Stimulated activated CD8-positive, alpha-beta memory T cell treated with anti-CD3 and anti-CD28 coated beads, Interleukin-7, amount 100 ng/mL, for 48 hours (primary cell): ENCODE measurements at places on chromosomes 13 and 19.

DNA sequence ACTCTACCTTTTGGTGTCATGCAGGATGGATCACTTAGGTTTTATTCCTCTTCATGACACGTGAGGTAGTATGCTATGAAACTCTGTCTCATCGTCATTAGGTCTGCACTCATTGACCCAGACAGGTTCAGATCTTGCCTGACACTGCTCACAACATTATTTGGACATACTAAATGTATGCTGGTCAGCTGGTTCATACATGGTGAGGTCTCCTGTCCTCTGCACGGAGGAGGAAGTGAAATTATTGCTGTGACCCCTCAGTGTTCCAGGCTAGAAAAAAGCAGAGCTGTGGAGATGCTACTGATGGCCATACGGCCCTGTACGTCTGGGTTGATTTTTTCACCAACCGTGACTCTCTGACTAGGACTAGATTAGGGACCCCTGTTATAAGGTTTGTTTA is 35.8 kb downstream of the LATS2 start:
- no peak for DNase-seq

DNA sequence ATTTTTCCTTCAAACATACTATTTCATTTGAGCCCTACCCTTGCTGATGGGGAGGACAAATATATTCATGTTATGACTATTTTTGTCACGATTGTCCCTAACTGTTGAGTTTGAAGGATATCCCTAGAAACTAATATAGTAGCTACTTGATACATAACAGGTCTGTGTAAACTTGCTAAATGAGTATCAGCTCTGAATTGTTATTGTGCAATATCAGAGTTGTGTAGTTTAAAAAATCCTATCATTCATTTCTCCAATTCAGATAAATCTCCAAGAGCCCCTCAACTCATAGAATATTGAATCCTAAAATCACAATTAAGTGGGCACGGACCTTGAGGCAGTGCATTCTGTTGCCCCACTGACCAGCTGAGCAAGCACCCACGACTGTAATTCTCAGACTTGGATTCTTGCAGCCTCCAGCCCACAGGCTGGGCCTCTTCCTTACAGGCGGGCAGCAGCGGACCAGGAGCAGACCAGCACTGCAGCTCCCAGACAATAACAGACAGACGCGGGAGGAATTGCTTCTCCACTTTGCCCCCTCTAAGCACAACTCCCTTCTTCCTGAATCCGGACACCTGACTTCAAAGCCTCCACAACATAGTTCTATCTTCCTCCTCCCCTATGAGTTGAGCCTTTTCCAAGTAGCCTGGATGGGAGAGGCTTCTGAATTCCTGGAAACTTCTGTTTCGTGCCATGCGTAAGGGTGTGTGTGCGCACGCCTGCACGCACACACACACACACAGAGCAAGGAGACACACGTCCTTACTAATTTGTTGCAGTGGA is 337.6 kb upstream of the ARGLU1 start:
- no peak for DNase-seq

- no peak for DNase-seq
Measured at GRCh38 chr13:98536729-98537128, 40.2 kb downstream of the STK24 start.

- DNase-seq = no peak
Measured at GRCh38 chr13:28110414-28110813, 10.0 kb upstream of the FLT3 start.

- no peak for DNase-seq
Measured at GRCh38 chr13:43805681-43806128, 18.9 kb upstream of the ENOX1 start.

DNA sequence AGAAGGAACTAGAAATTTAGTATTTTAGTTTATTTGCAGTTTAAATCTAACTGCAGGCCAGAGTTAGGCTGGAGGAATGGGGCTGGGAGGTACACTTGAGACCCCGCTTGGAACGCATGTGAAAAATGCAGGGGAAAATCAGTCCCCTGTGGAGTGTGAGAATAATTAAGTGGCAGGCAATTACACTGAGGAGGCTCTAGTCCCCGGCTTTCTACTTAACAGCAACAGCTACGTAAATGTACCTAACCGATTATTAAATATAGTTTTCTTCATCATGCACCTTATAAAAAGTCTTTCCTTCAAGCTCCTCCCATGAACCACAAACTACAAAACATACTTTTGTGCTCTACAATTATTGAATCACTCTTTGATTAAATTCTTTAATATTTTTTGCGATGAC is 804 bp downstream of the ZNF708 start:
- no peak for DNase-seq

GRCh38 chr19:4997297-4997696 is 28.4 kb downstream of the KDM4B start:
- DNase-seq = no peak

DNA sequence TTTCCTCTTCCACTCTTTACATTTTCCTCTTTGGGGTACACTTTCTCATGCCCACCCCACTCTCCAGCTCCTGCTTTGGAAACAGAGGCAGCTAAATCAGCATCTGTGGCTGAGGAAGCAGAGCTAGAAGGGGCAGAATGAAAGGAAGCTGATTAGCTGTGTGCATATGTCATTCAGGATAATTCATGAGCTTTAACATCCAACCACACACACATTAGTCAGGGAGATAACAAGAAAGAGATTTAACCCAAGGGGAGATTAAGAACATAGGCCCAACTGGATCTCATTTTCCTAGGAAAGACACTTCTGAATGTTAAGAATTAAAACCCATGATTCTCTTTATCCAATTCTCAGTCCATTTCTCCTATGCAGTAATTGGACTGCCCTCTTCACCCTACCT is 405.5 kb downstream of the TBC1D4 start:
- DNase-seq = no peak

GRCh38 chr19:769616-770015 is 18.7 kb downstream of the MISP start:
- no peak for DNase-seq

GRCh38 chr19:30254158-30254557 is 118.0 kb upstream of the ZNF536 start:
- DNase-seq = no peak

DNA sequence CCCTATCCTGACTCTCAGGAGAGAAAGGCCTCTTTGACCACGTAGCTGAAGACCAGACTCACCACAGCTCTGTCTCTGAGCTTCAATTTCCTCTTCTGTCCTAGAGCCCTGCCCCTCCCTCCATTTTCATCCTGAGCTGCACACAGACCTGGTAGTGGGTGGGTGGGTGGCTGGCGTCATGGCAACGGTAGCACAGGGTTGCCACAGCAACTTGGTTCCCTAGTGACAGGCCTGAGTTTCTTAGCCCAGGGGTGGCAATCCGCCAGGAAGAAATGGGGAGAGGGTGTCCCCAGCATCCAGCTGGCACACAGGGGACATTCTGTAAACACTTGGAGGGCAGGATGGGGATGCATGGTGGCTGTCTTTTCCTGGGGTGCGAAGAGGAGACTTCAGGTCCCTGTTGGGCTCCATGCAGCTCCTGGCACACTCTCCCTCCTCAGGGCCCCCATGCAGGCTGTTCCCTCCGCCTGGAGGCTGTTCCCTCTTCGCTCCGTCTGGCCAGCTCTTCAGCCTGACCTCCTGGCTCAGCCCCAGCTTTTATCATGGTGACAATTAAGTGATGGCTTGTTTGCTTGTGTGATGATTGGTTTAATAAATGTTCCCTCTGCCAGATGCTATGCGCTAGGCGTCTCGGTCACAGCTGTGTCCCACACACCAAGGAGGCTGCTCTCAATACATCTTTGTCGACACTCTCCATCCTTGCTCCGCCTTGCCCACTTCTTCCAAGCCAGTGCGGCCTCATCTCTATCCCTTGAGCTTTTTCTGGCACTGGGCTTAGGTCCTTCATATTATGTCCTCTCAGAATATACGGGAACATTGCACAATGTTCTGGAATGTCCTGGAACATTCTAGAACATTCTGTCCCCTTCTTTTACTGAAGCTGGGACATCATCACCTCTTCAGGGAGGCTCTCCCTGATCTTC is 7.4 kb upstream of the KLHL26 start:
- DNase-seq = no peak

GRCh38 chr13:109412283-109412901 is 374.0 kb downstream of the IRS2 start:
- DNase-seq = no peak

DNA sequence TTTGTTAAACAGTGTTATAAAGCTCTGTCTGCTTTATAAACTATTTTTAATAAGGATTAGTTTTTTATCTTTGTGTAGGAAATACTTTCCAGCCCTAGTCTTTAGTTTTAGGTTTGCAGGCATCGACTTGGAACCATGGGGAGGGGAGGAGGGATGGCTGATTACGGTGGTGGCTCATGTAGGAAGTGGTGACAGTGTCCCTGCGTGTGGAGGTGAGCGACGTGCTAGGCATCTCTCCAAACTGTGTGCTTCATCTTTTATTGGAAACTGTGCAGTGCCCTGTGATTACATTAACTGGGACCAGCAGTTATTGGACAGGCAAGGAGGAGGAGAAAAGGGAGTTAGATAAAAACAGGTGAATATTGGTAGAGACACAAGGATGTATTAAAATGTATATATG is 203.8 kb downstream of the ATP8A2 start:
- no peak for DNase-seq

GRCh38 chr13:104286566-104287290 is 1220.5 kb upstream of the SLC10A2 start:
- DNase-seq = no peak

GRCh38 chr19:16309643-16310042 is 15.0 kb upstream of the KLF2 start:
- no peak for DNase-seq

DNA sequence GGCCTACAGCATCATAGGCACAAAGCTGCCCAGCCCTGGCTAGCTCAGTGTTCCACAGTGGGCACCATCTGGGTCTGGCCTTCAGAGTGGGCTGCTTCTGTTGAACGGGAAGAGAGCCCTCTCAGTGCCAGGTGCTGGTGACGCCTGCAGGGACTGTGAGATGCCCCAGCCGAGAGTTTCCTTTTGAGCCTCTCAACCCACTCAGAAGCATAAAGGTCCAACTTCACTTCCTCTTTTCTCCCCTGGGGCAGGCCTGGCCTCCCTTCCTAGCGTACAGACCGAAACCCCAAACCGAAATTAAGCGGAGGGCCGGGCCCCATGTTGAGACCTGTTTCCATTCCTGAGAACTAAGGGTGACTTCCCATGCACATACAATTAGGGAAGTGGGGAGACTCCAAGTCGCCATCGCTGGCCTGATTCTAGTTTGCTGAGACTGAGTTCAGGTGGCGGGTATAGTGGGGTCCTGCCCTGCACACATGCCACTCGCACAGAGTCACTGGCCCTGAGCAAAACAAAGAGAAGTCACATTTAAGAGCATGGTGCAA is 6.9 kb downstream of the RAB8A start:
- peak; percentile 39 for DNase-seq

- DNase-seq = no peak
Measured at GRCh38 chr19:47613165-47614020, 4.5 kb downstream of the BICRA start.

- DNase-seq = no peak
Measured at GRCh38 chr13:107712145-107712860, 503.0 kb downstream of the LIG4 start.

GRCh38 chr19:19460258-19460731 is 54.8 kb downstream of the GATAD2A start:
- DNase-seq = no peak

- DNase-seq = no peak
Measured at GRCh38 chr13:20822406-20822805, 48.6 kb upstream of the EEF1AKMT1 start.

DNA sequence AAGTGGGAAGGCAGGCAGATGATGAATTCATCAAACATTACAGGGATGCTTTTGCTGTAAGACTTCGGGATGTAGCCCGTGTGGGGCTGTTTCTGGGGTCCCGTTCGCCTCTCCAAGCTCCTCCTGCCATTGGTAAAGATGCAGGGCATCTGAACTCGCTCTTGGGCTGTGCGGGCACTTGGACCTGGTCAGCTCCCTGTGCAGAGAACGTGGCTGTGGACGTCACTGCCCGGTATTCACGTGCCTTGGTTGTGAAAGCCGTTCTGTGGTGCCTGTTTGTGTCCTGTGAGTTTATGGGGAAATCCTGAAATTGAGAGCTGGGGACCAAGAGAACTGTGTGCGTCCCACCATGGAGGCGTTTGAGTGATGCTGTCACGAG is 5.4 kb downstream of the TFDP1 start:
- DNase-seq = no peak

DNA sequence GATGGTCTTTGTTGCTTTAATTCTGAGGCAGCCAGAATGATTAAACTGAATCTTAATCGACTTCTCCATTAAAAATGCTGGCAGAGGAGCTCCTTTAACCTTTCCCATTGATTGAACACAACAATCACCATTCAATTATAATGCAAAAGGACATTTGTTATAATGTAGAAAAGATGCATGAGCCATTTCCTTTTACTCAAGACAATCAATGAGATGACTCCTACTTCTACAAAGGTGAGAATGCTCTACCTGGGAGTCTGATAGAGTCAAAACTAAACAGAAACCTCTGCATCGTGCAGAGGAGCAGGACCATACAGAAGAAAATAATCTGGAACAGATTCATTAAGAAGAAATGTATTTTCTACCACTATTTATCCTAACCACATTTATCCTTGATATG is 253.6 kb upstream of the DACH1 start:
- DNase-seq = no peak

DNA sequence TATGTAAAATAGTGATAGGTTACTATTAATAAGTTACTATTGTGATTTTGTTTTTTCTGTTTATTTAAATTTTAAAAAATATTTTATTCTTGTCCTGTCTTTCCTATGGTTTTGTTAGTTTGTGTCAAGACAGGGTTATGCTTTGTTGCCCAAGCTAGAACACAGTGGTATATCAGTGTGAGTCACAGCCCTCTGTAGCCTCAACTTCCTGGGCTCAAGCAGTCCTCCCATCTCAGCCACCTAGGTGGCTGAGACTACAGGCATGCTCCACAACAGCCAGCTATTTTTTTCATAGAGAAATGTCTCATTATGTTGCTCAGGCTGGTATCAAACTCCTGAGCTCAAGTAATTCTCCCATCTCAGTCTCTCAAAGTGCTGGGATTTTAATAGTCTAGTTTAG is 99.5 kb downstream of the ZNF675 start:
- no peak for DNase-seq

- DNase-seq = no peak
Measured at GRCh38 chr19:33734913-33735312, 61.8 kb upstream of the KCTD15 start.

DNA sequence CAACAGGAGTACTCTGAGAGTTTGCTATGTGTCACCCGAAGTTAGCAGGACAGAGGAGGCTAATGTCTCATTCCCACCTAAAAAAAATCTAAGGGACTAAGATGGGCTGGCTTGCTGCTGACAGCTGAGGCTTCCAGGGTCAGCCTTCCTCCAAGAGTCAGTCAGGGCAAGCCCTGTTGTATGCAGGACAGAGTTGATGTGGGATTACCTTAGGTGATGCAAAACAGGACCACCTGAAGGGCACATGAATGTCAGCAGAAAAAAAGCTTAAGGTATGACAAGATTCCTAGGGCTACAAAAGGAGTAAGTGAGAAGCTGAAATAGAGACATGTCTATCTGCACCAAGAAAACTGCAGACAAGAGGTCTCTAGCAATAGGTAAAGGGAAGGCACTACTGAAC is 151.5 kb downstream of the NHLRC3 start:
- no peak for DNase-seq

DNA sequence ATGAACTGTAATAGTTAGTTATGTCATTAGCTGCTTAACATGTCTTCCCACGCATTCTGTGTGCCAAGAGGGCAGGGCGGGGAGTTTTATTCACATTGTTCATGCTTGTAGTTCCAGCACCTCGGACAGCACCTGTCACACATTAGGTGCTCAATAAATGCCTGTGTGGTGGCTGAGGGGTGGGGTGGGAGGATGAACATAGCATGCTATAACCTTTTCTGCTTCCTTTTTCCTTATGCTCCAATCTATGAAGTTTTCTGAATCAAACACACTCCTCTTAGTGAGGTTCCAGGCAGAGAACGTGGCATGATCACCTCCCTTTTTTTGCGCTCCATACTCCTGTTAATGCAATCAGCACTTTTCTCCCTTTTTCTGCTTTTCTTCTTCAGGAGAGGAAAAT is 15.8 kb upstream of the PTPRS start:
- DNase-seq = no peak
